ENCODE measurements at places on chromosomes 11 and 22.
A peak's percentile ranks its signal among the peaks of the same experiment; 100 is the strongest.

DNA sequence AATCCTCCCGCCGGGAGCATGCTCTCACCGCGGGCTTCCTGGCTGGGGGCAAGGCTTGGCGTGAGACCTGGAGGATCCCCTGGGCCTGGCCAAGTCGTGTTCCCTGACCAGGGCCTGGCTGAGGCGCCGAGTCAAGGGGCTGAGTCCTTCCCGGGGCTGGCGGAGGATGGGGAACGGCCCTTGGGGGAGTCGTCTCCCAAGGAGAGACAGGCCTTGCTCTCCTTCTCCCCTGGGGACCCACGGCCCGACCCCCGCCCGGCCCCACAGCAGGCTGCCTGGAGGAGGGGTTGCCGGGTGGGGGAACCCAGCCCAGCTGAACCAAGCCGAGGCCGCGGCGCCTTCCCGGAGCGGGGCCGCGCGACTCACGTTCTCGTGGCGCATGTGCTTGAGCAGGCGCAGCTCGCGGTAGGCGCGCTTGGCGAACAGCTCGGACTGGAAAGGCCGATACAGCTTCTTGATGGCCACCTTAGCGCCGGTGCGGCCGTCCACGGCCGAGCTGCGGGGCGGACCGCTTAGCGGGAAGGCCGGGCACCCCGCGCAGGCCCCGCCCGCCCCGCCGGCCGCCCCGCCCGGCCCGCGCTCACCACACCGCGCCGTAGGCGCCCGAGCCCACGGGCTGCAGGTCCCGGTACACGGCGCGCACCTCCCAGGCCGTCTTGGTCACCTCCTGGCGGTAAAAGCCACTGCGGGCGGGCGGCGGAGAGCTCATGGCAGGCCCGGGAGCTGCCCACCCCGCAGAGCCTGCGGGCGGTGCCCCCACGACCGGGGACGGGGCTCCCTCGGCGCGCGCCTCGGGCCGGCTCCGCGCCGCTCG, 475 bp downstream of the MAPK12 start:
- DNase-seq, result peak; percentile 28

DNA sequence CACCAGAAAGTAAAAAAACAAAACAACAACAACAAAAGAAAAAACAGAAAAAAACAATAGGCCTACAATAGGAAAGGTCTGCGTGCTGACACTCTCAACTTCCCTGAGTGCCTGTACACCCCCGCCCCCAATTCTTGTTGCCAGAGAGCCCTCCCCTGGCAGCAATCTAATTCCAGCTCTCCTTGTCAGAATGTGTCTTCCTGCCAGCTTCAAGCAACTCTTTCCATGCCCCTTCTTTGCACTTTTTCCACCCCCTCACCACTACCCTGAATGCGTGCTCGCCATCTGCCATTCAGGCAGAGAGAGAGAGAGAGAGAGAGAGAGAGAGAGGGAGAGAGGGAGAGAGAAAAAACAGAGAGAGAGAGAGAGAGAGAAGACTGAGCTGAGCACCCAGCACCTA, 245.0 kb downstream of the KIRREL3 start:
- no peak for DNase-seq

- DNase-seq, result no peak
Measured at GRCh38 chr22:28883657-28883916, 215 bp downstream of the ZNRF3 start.

DNA sequence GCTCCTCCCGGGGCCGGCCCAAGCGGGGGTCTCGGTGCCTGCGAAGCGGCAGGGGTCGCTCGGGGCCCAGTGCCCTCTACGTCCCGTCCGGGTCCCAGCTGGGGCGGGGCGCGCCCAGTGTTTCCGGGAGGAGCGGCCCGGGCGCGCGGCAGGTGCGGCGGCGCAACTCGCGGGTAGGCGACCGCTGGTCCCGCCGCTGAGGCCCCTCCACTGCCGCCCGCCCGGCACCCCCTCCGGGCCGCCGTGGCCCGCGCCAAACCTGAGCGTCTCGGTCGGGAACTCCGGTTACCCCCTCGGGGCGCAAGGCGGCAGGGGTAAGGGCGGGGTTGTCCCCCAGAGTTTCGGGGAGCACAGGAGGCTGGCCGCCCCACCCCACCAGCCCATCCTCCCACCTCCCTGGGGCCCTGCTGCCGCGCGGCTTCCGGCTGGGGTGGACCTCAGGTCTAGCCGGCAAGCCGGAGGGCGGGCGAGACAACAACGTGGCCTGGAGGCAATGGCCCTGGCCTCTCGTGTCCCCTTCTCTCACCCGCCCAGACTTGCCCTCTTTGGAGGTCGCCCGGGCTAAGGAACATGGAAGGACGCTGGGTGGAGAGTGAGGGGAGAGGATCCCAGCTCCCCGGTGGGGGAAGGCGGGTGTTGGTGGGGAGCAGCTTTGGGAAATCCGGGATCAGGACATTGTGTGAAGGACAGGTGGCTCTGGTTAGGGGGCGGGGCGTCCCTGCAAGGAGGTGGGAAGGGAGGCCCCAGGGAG, 398 bp upstream of the CRACR2B start:
- no peak for DNase-seq

DNA sequence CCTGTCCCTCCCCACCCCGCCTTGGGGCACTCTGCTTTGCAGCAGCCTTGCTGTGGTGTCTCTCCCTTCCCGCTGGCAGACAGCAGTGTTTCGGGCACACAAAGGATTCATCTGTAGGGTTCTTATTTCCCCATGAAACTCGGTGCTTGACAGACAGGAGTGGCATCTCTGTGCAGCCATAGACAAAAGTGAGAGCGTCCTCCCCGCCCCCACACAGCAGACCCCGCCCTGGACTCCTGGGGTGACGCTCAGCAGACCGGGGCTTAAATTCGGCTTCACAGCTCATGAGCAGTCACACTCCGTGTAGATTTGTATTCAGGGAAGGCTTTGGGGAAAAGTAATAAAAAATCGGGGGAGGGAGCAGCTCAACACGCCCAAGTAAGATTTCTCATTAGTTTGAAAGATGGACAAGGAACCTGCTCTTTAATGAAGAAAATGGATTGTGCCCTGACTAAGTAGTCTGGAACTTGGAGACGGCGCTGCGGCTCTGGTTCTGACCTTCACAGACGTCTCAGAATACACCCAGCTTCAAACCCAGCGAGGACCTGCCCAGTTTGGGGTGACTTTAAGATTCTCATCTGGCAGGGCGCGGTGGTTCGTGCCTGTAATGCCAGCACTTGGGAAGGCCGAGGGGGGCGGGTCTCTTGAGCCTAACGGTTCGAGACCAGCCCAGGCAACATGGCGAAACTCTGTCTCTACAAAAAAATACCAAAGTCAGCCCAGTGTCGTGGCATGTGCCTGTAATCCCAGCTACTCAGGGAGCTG, 136.0 kb downstream of the CACNA1I start:
- DNase-seq, result no peak

GRCh38 chr11:64746486-64746885, 2.5 kb upstream of the RASGRP2 start:
- DNase-seq, result no peak

DNA sequence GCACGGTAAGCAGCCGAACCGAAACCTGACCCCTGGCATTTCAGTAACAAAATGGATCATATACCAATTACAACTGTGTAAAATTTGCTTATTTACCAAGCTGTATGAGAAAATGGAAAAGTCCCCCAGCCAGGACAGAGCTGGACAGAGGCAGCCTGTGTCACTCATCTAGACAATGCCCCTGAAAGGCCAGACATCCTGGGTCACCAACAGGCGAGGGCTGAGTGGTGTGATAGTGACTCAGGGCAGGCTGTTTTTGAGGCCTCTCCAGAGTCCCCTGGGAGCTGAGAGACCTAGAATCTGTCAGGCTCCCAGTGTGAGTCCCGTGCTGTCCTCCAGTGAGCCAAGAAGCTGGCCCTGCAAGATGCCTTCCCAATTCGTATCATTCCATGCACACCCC, 680.4 kb downstream of the TBC1D22A start:
- DNase-seq, result no peak

DNA sequence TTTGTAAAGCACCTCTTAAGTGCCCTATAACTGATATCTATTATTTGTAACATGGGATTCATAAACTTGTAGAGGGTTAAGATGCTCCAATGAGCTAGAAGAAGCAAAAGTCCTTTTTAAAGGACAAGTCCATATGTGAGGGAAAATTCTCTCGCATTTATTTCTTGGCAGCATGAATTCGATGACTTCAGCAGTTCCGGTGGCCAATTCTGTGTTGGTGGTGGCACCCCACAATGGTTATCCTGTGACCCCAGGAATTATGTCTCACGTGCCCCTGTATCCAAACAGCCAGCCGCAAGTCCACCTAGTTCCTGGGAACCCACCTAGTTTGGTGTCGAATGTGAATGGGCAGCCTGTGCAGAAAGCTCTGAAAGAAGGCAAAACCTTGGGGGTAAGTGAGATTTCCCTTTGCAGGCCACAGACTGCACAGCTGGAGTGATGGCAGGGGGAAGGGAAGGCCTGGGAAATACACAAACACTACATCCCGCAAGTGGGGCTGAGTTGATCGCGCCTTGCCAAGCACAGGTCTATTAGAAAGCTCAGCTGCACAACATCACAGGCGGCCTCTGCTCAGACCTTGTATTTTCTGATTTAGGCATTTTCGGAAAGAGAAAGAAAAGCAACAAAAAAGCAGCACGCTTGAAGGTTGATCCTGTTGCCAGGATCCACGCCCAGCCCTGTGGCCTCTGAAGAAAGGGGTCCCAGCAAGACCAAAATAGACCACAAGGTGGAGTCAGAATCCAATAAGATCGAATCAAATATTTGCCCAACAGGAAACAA, 1.5 kb downstream of the MS4A8 start:
- no peak for DNase-seq

GRCh38 chr22:24325105-24325757, 54.6 kb downstream of the SPECC1L start:
- peak; percentile 67 for DNase-seq

DNA sequence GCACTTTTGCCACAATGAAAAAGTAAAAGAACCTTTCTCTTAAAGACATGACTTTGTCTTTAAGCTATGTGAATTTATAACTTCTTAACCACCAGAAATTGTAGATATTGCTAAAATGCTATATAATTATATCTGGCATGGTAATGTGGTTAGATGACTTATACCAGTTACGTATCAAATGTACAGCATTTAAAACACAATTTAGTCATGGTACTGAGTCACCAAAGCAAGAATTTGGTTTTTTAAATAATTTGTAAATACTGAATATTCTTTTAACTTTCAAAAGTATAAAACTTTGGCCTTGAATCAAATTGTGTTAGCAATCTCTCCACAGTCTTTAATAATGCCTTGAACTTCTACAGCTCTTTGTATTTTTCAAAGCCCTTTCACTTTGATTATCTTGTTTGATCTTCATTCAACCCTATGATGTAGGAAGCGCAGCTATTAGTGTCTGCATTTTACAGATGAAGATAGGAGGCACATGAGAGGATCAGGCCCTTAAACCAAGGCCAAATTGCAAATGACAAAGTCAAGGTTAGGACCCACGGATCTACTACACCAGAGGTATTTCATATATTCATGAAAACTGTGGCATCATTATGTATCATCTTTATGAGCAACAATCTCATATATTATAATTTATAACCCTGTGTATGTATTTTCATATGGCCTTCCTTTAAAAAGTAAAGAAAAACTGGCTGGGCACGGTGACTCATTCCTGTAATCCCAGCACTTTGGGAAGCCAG, 4.4 kb upstream of the SYTL2 start:
- no peak for DNase-seq

DNA sequence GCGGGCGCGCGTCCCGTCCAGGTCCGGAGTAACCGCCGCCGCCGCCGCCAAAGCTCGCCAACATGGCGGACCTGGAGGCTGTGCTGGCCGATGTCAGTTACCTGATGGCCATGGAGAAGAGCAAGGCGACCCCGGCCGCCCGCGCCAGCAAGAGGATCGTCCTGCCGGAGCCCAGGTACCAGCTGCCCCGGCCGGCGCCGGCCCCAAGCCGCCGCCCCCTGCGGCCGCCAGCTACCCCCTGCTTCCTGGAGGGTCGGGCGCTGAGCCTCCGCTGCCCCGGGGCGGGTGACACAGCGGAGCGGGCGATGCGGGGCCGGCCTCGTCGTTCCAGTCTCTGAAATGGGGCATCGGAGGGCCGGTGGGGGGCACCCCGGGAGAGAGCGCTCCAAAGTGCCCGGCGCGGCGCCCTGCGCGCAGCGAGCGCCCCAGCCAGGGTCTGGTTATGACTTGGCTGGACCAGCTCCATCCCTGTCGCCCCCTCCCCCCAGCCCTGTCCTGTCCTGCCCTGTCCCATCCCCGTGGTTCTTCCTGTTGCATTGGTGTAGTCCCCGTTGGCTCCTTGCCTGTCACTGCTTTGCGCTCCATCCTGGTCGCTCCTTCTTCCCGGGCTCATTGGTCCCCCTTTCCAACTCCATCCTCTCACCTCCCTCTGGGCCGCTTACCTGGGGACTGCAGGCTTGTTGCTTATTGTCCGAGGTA, 653 bp downstream of the GRK3 start:
- DNase-seq, result peak; percentile 16

- no peak for DNase-seq
Measured at GRCh38 chr22:19916941-19917340, 24.6 kb upstream of the COMT start.

- DNase-seq, result no peak
Measured at GRCh38 chr11:4181782-4182721, 87.5 kb downstream of the RRM1 start.

DNA sequence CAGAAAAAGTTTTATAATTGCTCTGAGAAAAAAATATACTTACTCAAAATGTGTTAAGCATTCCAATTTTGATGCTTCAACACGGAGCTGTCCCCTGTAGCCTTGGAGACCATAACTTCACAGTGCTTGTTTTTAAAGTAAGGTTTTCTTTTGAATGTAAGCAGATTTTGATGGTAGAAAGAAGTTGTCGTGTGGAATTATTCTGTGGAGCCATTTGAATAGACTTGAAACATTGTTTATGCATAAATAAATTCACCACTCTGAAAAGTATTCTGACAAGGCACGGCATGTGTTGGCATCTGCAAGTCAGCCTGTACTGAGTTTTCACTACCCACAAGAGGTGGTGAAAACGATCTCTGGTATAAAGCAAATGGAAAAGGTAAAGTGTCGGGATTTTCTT, 115.5 kb downstream of the UVRAG start:
- DNase-seq, result no peak

DNA sequence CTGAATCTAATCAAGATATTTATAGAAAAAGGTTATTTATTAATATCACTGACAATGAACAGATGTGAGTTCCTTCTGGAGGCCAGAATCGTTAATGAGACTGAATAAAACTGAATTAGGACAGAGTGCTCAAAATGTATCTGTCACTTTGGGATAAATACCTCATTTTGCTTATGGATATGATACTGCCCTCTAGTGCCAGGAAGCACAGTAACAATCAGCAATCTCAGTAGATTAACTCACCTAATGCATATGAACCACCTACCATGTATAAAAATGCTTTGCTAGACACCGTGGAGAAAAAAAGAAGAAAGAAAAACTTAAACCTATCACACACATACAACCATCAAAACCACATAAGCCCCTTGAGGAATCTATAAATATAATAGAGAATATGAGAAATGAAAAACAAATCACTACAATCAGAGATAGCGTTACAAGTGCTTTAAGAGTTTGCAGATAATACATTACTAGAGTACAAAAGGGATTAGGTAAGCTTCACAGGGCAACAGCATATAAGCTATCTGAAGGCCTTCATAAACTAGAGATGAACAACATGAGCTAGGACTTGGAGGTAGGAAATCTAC, 117.4 kb downstream of the SGSM3 start:
- peak; percentile 35 for DNase-seq

DNA sequence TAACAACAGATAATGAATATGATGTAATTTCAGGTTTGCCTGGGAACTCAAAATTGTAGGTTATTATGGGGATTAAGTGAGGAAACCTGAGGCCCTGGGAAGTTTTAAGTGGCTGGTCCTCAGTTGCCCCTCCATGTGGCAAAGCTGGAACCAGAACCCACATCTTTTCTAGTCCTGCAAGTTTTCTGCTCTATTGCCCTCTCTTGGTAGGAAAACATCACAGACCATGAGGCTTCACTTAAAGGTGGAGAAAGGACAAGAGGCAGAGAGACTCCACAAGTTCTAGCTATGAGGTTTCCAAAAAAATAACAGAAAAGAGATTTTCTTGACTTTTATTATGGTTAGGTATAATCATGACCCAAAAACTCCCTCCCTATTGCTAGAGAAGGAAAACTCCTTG, 115.5 kb upstream of the DDI1 start:
- DNase-seq, result no peak
